ENCODE measurements at places on chromosomes 11 and 22.

GRCh38 chr11:33375236-33375635, 118.1 kb downstream of the HIPK3 start:
- no peak for DNase-seq

DNA sequence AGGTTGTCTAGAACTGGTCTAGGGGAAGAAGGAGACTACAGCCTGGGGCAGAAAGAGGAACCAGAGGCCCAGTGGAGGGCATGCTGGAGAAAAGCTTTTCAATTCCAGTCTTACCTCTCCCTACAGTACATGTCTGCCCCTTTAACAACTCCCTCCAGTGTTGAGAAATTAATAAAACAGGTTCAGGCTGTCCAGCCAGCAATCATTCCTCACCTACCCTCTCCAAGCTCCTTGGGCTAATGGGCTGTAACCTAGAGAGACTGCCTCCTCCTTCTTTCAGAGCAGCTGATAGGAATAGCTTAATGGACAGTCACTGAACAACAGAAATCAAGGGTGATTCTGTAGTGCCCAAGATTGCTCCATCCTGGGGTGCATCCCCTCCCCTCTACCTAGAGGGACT, 8.8 kb downstream of the SLC35F2 start:
- no peak for DNase-seq

DNA sequence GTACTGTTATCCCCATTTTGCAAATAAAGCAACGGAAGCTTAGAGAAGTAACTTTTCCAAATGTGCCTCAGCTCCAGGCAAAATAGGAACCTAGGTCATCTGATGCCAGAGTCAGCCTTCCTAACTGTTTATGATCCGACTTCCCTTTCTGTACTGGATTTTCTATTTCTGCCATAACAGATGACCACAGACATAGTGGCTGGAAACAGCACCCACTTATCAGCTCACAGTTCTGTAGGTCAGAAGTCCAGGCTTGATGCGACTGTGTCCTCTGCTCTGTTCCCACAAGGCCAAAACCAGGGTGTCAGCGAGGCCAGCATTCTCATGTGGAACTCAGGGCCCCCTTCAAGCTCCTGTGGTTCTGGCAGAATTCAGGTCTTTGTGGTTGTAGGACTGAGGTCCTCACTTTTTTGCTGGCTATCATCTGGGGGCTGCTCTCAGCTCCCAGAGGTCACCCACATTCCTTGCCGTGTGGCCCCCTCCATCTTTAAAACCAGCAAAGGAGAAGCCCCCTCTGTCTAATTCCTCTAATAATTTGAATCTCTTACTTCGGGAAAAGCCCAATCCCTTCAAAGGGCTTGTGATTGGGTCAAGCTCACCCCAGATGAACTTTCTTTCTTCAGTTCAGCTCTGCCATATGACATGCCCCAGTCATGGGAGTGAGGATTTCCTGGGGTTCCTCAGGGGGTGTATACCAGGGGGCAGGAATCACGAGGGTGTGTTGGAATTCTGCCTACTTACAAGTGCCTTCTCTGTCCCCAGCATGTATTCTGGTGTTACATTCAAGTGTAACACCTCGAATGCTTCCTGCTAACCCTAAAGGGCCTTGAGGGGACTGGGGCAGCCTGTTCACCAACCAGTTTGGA, 15.3 kb downstream of the KCNJ5 start:
- no peak for DNase-seq

DNA sequence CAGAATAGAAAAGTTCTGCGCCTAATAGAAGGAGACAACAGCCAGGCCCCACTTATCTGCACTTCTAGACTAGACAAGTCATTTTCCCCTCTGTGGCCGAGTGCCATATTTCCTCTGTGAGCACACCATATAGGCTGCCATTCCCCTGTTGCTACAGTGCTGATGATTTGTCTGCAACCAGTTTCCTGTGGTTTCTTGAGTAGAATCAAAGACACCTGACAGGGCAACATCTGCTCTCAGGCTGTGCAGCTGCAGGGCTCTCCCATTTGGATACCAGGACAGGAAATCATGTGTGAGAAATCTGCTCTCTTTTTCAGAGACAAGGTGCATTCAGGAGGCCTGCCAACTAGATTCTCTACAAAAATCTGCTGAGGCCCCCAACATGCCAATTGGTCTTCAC, 879.3 kb downstream of the DLG2 start:
- no peak for DNase-seq

- no peak for DNase-seq
Observed at GRCh38 chr11:45818961-45819605, 14.1 kb downstream of the SLC35C1 start.

GRCh38 chr11:74755395-74755995, 6.8 kb downstream of the RNF169 start:
- no peak for DNase-seq

- no peak for DNase-seq
Observed at GRCh38 chr11:122650619-122651018, 4.9 kb upstream of the UBASH3B start.

DNA sequence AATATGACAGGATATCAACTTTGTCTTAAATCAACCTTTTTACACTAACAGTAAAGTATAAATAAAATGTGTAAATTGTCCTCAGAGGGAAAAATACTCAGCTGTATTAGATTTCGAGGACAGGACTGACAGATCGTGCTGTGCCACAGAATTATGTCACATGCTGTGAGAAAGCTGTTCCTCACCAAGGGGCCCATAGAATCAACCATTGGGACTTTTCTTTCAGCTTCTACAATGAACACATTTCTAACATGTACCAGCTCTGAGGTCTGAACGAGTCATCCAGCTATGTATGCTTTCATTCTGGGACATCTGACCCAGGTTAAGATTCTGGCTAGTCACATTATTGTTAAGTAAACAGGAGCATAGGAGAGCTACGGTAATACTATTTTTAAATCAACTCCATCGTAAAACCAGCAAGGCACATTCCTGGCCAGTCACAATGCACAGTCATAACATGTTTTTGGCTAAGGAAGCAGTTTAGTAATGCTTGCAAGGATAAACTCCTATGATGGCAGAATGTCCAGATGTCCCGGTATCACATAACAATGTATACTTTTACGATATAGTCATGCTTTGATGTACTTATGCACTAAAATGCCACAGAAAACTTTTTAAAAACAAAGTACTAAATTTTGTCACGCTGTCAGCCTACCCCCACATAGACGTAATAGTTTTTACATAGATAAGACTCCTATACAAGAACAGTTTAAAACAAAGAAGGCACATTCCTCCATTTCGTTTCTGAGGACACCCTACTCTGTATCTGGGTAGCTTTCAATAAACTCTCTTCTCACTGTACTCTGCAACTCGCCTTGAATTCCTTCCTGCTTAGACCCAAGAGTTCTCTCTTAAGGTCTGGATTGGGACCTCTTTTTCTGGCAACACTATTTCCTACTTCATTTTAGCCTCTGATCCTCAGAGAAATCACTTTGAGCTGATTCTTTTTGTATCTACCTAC, 27.4 kb downstream of the ZNF214 start:
- peak; percentile 89 for DNase-seq

- DNase-seq: no peak
Observed at GRCh38 chr11:12599408-12600143, 74.6 kb upstream of the TEAD1 start.

GRCh38 chr11:44257338-44258189, 52.4 kb downstream of the ALX4 start:
- DNase-seq: no peak

DNA sequence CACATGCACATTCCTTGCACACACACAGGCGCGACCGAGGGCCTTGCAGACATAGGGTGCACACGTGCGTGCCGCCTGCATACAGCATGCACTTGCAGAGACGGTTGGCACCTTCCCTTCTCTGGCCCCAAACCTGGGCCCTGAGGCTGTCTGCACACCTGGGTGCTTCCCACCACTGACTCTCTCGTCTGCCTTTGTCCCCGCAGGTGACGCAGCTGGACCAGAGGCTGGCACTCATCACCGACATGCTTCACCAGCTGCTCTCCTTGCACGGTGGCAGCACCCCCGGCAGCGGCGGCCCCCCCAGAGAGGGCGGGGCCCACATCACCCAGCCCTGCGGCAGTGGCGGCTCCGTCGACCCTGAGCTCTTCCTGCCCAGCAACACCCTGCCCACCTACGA, 38.0 kb downstream of the CDKN1C start:
- DNase-seq: no peak

DNA sequence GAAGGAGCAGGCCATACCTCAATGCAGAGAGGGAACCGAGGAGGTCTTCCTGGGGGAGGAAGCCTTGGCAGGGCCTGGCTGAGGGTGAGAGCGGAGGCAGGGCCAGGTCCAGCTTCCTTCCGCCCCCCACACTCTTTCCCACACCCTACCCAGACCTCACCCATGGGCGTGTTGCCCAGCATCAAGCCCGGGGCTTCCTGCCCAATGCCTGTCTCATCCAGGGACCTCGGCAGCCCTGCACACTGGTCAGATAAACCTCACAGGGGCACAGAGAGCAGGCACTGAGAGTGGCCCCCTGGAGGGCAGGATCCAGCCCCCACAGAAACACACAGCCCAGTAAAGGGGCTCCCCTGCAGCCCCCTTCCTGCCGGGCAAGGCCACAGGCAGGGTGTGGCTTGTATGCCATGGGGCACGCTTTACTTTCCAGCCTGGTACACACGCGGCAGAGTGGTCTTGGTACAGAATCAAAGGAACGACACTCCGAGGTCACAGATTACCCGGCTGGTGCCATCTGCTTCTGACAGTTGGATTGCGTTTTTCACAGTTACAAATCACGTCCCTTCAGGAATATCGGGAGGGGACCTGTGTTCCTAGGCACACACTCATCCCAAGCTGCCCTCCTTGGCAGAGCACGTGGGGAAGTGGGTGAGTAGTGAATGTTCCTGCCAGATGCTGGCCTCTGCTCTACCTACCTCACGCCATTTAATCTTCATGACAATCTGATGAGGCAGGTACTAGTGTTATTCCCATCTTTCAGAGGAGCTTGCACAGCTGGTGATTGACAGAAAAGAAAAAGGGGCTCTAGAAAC, 20.0 kb upstream of the CD5 start:
- no peak for DNase-seq

GRCh38 chr11:77136074-77136473, 8.0 kb downstream of the MYO7A start:
- no peak for DNase-seq

- DNase-seq: no peak
Observed at GRCh38 chr11:66879000-66879399, 22.1 kb downstream of the LRFN4 start.

GRCh38 chr11:64649291-64649697, 58.3 kb downstream of the SLC22A12 start:
- no peak for DNase-seq

GRCh38 chr22:18984564-18984963, 48.5 kb upstream of the PRODH start:
- DNase-seq: no peak

- peak; percentile 38 for DNase-seq
Observed at GRCh38 chr11:113664069-113664980, 41.8 kb downstream of the TMPRSS5 start.

DNA sequence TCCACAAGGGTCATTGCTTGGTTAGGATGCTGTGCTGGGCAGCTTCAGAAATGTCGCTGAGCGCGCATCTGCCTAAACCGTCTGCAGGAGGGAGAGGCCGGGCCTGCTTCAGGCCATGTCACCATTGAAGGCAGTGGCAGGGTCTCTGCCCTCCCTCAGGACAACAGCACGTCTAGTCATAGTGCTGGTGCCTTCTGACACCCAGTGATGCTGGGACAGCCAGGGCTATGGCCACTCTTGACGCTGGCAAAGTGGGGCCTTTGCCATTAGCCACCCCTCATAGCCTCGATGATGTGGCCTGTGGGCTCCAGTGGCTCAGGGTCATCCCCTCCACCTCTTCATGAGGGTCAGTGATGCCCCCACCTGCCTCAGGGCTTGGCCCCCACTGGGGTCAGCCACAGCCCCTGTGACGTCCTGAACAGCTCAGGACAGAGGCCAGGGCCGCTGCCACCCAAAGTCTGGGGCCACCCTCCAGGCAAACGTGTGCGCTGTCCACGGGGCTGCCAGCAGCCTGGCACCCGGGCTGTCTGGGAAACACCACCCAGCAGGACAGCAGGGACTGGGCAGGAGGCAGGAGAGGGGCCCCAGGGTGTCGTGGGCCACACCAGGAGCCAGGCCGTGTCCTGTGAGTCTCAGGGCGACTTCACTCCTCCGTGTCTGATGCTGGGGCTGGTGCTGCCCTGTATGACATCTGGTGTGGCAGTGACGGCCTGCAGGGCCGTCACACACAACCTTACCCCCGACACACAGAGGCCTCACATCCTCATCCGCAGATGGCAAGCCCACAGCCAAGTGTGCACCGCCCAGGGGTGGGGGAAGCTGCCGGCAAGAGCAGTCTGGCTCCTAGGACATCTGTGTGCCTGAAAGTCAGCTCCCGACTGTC, 42.5 kb downstream of the CERK start:
- DNase-seq: no peak

DNA sequence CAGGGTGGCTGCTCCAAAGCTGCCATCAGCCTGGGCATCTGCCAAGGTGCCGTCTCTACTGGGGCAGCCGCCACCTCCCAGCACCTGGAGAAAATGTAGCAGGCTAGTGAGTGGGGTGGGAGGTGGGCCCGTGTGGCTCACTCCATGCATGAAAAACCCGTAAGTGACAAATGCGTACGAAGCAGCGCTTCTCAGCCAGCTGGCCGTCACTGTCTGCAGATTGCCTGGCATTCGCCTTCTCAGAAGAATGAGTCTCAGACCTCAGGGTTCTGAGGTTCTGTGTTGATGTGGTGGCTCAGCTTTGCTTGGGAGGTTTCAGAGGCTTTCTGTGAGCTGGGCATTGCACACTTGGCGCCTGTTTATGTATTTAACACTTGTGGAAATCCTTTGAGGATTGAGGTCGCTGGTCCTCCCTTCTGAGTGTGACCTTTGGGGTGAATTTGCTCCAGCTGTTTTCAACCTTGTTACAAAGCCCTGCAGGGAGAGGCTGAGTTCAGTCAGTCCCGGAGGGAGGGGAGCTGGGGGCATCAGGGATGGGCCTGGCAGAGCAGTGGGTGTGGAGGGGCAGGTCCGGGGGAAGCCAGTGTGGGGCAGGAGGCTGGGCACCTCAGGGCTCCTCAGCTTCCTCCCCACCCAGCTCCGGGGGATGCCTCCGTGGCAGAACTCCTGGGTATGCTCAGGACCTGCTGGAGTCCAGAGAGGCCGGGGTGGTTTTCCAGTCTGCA, 977.0 kb downstream of the TBC1D22A start:
- DNase-seq: no peak

GRCh38 chr22:47060718-47061117, 298.3 kb downstream of the TBC1D22A start:
- DNase-seq: no peak

- DNase-seq: no peak
Observed at GRCh38 chr11:100182350-100182749, 504.7 kb upstream of the ARHGAP42 start.
